CD4-positive, alpha-beta T cell treated with Interleukin-12 subunit alpha and Interleukin-12 subunit beta, for 1 hour (primary cell): ENCODE measurements at places on chromosomes 2 and 18.

- no peak for DNase-seq
Observed at GRCh38 chr2:164522561-164522981, 98.7 kb downstream of the GRB14 start.

GRCh38 chr2:24409700-24410556, 49.6 kb upstream of the ITSN2 start:
- peak; percentile 65 for DNase-seq

GRCh38 chr2:202023904-202024266, 9.8 kb upstream of the FZD7 start:
- DNase-seq: no peak

DNA sequence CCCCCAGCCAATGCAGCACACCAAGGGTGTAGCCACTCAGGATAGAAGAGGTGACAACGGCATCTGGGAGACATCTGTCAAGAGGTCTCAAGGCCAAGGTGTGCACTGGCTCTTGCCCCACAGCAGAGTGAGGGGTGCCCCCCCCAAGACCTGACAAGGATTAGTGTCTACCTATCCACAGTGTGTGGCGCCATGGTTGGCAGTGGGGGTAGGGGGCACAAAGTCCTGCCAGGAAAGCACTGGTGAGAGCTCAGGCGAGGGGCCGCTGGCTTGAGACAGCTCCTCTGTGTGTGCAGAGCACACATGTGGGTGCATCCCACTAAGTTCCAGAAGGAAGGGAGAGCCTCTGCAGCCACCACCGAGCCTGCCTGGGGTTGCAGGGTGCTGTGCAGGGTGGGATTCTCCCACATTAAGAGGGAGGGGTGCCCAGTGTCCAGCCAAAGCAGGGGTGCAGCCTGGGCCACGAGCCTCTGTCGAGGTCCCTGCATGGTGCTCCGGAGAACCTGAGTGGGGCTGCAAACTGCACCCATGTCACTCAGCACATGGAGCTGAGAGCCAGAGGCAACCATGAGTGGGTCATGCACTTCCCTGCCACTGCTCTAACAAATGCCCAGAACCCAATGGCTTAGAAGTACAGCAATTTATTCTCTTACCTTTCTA, 311.2 kb upstream of the HDAC4 start:
- no peak for DNase-seq

GRCh38 chr2:122180972-122181371, 425.5 kb downstream of the TSN start:
- no peak for DNase-seq

- DNase-seq: no peak
Observed at GRCh38 chr2:138777996-138778395, 2.2 kb downstream of the NXPH2 start.
